Cardiac septum (tissue), 1 donor: ENCODE measurements at places on chromosomes 6 and 20. TPM values are rescaled to one million over a fixed set of nuclear protein-coding genes. Genes with fewer than 3 reads are reported as not detected.

GRCh38 chr6:107082045-107082444 is 33.3 kb downstream of the BEND3 start:
- no peak for DNase-seq

DNA sequence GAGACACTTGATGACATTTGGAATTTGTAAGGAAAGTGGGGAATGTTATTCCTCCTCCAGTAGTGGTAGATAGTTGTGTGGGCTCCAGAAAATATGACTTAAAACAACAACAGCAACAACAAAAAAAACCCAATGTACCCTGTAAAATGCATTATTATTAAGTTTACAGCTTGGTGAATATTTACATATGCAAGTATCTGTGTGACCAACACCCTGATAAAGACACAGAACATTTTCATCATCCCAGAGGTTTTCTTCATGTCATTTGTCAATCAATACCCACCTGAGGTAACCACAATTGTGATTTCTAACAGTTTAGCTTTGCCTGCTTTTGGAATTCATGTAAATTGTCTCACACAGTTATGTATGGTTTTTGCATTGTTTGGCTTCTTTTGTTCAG is 152.1 kb upstream of the GRIK2 start:
- no peak for DNase-seq

DNA sequence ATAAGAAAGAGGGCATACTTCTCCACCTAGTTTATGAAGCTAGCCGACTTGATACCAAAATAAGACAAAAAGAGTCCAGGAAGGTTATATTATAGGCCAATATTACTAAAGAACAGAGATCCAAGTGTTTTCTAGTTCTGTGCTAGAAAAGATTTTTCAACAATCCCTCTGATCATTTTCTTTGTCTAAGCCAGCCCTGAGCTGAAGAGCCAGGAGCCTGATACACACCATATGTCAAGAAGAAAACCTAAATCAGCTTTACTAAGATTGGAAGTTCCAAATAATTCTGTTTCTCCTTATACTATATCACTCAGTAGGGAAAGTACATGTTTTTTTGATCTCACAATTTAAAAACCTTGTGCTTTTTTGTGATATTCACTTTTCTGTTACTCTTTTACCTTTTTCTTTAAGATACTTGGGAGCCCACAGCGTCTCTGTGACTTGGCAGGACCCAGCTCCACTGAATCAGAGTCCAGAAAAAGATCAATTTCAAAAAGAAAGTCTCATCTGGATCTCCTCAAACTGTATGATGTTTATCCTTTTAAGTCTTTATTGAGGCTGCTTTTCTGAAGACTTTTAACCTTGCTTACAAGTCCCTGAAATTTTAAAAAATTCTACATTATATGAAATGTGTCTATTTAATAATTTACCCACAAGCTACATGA is 43.0 kb upstream of the PBOV1 start:
- no peak for DNase-seq

DNA sequence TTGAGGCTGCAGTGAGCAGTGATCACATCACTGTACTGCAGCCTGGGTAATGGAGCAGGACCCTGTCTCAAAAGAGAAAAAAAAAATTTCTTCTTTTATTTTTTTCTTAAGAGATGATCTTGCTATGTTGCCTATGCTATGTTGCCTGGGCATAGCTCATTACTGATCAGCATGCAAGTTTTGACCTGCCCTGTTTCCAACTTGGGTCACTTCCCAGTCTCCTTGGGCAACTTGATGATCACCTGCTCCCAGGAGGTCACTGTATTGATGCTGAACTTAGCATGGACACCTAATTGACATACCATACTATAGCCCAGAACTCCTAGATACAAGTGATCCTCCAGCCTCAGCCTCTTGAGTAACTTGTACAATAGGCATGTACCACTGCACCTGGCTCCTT is 30.7 kb upstream of the NANP start:
- no peak for DNase-seq

DNA sequence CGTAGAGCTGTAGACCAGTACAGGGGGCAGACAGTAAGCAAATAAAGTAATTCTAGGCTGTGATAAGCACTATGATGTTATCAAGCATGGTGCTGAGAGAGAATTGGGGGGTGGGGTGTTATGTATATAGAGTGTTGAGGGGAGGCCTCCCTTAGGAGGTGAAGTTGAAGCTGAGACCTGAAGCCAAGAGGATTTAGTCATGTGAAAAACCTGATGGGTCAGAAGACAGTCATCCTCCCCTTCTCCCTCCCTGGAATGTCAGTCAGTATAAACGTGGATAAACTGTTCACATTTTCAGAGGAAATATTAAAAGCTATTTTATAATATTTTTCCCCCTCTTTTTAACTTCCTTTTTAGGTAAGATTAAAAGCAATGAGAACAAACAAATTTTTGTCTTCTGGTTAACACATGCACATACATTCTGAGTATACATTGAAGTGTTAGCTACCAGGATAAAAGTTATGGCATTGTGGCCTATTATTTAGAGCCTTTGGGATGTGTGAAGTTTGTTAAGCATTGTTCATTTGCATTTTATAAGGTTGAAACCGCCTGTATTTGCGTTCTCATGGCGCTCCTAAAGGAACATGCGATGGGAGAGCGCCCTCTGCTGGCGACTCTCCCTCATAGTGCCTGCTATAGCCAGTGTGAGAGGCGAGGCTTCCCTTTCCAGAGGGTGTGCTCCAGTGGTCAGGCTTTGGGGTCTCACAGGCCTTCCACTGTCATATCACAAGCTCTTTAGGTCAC is 35.4 kb upstream of the MAPK13 start:
- peak; percentile 86 for DNase-seq

GRCh38 chr6:107730106-107730505 is 94.0 kb downstream of the SCML4 start:
- DNase-seq, result no peak

DNA sequence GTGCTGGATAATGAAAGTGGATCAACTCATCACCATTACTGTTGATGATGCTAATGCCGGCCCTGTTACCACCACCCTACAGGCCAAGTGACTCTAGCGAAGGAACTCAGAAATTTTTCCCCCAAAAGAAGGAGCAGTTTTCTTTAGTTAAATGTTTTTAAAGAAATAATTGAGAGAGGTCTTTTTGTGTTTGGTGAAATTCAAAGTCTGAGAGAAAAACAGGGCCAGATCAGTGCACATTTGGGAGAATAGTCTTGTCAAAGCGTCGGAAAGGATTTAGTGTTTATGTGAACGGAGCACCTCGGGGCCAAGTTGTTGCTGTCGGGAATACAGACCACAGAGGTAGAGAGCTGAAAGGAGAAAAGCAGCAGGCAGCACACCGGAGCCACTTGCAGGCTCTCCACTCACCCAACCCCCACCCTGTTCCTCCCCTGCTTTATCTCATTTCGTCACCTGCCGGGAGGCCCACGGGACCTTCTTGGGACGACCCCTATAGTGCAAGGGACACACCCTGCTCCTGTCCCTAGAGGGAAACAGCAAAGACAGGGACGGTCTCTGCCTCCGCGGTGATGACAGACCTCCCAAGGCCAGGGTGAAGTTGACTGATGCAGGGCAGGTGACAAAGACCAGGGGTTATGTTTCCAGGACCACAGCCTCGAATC is 6.8 kb downstream of the TFAP2B start:
- no peak for DNase-seq

DNA sequence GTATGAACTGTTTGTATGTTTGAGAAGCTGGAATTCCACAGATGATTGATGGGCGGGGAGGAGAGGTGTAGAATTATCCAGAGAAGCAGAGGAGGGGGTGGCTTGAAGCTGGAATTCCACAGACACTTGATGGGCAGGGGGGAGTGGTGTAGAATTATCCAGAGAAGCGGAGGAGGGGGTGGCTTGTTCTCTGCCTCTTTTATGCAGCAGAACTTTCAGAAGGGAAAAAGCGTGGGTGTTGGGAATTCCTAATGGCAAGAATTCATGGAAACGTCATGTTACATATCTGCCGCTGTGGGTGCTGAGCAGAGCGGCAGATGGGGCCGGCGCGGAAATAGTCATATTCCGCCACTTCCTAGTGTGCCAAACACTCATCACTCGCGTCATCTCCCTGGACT is 167.9 kb upstream of the KCNG1 start:
- no peak for DNase-seq

DNA sequence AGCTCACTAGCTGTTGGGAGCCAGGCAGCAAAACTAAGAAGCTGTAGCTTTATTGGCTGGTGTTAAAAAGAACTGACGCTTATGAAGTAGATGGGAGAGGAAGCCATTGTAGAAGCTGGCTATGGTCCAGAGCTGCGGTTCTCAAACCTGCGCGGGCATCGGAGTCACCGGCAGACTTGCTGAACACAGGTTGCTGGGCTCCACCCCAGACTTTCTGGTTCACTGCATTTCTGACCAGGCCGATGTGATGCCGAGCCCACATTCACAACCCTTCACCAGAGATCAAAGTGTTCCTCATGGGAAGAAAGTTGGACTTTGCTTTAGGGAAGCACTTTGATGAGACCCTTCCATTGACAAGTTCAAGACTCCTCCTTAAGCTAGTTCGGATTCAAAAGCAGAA is 231.6 kb downstream of the QKI start:
- DNase-seq, result no peak

DNA sequence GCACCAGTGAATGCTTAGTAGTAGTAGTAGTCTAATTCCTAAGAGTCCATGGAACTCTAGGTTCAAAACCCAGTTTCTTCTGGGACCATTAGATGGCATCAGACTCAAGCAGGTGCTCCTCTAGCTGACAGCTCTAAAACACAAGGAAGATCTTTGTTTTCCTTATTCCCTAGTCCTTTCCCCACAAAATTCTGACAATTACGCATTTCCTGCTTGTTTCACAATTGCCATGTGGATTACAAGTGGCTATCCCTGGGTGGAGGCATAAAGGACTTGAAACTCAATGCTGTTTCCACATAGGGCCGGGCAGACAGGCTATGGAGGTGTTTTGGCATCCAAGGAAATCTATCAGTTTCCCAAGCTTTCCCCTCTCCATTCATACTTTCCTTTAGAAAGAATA is 9.2 kb upstream of the HLA-DOB start:
- DNase-seq, result no peak

DNA sequence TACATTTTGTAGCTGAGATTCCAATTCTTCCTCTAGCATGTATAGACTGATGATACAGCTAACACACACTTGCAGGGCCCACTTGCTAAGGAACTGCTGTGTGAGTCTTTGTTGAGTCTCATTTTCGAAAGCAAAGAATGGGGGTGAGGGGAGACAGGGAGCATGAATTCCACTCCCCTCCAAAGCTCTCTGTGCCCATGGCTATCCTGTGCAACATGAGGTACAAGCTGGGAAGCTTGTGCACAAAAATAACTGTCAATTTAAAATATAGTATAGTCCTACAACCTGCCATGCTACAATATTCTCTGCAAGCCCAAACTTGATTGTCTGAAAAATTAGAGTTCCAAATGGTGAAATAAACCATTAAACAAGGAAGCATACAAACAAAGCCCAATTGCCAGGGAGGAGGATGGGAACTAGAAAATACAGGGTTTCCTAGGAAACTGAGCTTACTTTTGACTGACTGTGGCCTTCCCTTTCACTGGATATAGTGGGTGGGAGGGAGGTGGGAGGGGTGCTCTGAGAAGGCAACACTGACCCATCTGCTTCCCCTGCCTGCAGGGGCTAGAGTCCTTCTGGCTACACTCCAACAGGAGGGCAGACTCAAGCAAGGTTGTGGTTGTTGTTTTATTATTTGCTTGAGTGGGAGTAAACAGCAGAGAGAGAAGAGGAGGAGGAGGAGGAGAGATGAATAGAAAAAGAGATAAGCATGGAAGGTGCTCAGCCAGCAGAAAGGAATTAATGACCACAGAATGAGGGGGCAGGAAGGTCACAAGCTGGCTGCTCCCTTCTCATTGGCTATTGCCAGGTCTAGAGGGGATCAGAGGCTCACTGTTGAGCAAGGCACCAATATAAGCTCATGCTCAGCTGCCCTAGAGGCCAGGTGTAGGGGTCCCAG is 84.6 kb downstream of the FYN start:
- no peak for DNase-seq

DNA sequence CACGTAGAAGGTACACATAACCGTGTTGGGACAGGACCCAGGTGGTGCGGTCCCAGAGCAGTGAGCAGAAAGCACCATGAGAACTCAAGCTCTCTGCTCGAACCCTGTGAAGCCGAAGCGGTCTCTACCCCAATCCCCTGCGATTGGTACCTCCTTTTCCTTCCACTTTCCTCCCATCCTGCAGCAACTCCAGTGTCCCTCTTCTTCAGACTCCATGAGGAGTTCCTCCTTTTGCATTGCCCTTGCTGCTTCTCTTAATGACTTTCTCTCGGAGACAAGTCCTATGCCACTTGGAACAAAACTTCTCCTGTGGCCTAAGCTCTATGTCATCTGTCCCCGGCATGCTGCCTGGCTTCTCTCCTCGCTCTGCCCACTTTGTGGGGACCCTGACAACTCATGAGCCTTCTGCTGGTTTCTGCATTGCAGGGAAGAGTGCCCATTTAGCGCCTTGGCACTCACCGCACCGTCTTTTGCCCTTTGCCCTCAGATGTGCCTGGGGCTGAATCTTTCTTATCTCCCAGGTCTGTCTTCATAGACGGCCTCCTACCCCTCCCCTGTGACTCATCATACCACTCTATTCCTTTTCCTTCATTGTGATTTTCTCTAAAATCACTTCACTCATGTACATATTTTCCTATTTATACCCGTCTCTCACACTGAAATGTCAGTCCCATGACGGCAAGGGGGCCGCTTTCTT is 9.2 kb upstream of the ZNF831 start:
- DNase-seq, result no peak

GRCh38 chr6:13327691-13328075 is 654 bp downstream of the TBC1D7 start:
- DNase-seq, result no peak

RIPPLY2 gene
- total RNA-seq, result not detected

CLIC5 gene
- total RNA-seq, result 376 TPM

PSMB1 gene
- total RNA-seq, result 150 TPM

SLCO4A1 gene
- 10.8 TPM for total RNA-seq
